Bronchial epithelial cell (primary cell): ENCODE measurements at places on chromosomes 11 and 22. TPM values are rescaled to one million over a fixed set of nuclear protein-coding genes. Genes with fewer than 3 reads are reported as not detected.
A peak's percentile ranks its signal among the peaks of the same experiment; 100 is the strongest.

The HTR3B gene
- not detected in 2 replicates for total RNA-seq

DNA sequence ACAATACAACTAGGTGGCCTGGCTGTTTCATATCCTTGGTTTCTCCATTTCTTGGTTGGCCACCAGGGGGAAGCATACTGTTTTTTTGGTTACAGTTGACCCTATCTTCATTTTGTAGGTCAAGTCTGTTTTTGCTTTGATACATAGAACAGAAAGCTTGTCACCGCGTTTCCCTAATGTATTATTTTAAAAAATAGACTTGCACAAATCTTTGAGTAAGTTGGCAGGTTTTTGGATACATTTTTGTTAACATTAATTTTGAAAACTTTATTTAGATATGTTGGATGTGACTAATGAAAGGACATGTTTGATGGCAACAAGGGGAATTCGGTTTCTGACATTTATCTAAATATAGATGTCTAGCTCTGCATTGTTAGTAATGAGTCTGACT is 3.0 kb downstream of the NCR3LG1 start:
- DNase-seq: peak; percentile 67

The NCF4 gene
- not detected in 2 replicates for total RNA-seq

DNA sequence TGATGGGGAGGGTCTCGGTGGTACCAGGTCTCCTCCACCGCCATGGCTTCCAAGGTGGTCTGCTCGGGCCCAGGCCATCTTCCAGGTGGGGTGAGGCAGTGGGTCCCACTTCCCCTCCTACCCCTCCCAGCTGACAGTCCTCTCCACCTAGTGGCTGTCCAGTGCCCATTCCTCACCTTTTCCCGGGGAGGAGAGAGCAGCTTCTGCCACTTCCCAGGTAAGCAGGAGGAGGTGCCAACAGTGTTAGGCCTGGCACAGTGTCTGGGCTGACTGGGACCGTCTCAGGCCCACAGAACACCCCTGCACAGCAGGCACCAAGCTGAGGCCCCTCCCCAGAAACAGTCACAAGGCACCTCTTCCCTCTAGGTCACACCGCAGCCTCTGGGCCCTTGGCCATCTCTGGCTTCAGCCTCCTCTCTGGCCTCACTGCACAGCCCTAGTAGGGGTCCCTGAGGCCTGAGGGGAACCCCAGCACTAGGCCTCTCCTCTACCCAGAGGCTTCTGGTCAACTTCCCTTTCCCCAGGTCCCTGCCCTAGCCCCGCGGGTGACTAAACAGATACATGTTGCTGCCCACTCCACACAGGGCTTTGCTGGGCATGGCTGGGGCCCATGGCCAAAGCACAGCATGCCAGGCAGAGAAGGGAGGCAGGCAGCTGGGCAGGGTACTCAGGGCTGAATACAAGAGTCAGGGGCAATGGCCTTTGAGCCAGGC is 2.3 kb upstream of the ANKRD13D start:
- DNase-seq: no peak

DNA sequence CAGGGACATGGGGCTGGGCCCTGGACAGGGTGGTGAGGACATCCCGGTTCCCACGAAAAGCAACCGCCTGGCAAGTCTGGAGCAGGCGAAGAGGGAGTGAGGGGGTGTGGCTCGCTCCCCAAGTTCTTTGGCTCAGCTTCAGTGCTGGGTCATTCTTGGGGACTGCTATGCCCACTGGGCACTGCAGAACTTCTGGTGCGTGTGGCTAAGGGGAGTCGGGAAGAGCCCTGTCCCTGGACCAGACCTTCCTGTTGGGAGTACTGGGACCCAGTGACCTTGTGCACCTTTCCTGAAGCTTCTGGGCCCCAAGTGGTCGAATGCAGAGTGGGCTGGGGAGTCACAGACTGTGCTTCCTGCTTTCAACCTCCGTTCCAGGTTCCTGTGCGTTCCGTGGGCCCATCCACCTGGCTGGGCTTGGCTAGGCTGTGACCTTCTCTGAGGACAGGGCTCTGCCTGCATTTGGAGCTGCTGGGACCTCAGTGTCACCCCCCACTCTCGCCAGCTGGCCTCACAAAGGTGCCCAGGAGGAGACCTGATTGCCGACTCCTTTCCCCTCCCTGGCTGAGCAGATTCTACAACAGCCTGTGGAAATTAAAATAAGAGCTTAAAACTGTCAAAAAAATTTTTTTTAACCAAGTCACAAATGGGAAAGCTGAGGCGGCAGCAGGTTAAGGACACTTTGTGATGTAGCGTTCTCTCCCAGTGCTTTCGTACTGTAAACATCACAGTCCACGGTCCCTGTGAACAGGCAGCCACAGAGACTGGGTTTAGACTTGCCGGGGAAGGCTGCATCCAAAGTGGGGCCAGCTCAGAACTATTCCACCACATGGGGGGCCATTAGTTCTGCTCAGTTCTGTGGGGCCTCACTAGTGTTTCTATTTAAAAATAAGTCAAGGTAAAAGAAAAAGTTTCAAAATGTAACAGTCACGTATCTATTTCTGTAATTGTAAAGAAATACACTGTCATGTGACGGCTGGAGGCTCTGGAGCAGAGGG is 63.8 kb upstream of the WNT7B start:
- DNase-seq: no peak

The CRYBB1 gene
- not detected in 2 replicates for total RNA-seq
